ENCODE measurements at places on chromosomes 7 and 10. TPM values are rescaled to one million over a fixed set of nuclear protein-coding genes. Genes with fewer than 3 reads are reported as not detected.

Gene PSD
- total RNA-seq: 0.19 TPM

Gene BAIAP2L1
- 0.53 TPM for total RNA-seq

Gene FFAR4
- 0.12 TPM for total RNA-seq

Gene ADIRF
- total RNA-seq: 34.1 TPM

Gene RBM17
- total RNA-seq: 64.6 TPM

Gene STEAP1B
- 0.25 TPM for total RNA-seq

Gene SPDYE2
- not detected for total RNA-seq

Gene MEIG1
- not detected for total RNA-seq

Gene RBP4
- 7.7 TPM for total RNA-seq

Gene LAMB1
- 54.6 TPM for total RNA-seq

Gene EVX1
- total RNA-seq: not detected

Gene NME8
- not detected for total RNA-seq

Gene DNAJC2
- total RNA-seq: 17.4 TPM

Gene TAF3
- 11.3 TPM for total RNA-seq

Gene VAX1
- total RNA-seq: not detected

Gene ENTPD1
- total RNA-seq: 6.7 TPM

Gene RNF133
- total RNA-seq: not detected

Gene STAG3
- 0.47 TPM for total RNA-seq

Gene FAM107B
- total RNA-seq: 5.4 TPM

Gene IFIT2
- 8.6 TPM for total RNA-seq

Gene C10orf62
- 1.7 TPM for total RNA-seq

Gene TRPV5
- total RNA-seq: not detected

Gene HKDC1
- 0.07 TPM for total RNA-seq

Gene DCLRE1C
- 4.1 TPM for total RNA-seq

Gene SLC16A12
- 2.8 TPM for total RNA-seq

Gene CTNNA3
- 101 TPM for total RNA-seq

Gene GSAP
- total RNA-seq: 7.6 TPM

All from heart right ventricle (tissue), 16 donors.